Stimulated activated CD8-positive, alpha-beta memory T cell treated with anti-CD3 and anti-CD28 coated beads, Interleukin-15, amount 100 ng/mL, for 48 hours (primary cell): ENCODE measurements at places on chromosomes 3 and 15.

DNA sequence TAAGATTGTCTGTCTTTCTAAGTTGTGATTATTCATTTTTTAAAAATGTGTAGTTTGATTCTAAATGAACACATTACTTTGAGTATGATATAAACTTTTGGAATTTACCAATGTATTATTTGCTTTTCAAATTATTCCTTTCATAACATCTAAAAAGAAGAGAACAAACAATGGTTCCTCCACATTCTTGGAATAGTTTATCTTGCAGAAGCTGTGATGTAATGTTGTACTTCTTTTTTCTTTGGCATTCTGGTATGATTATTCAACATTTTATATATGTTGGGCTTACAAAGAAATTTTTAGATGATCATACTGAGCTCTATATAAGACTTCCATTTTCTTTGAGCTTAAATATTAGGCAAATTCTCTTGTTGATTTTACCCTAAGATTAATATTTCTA, 419.2 kb downstream of the DIPK2A start:
- DNase-seq = no peak

DNA sequence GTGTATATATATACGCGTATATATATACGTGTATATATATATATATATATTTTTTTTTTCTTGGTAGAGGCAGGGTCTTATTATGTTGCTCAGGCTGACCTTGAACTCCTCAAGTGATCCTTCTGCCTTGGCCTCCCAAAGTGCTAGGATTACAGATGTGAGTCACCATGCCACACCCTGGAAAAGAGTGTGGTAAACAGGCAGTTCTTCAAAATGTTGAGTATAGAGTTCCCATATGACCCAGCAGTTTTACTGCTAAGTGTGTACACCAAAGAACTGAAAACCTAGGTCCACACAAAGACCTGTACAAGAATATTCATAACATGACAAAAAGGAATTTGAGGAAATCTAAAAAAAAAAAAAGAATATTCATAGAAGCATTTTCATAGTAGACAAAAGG, 71.8 kb upstream of the GCNT3 start:
- no peak for DNase-seq

DNA sequence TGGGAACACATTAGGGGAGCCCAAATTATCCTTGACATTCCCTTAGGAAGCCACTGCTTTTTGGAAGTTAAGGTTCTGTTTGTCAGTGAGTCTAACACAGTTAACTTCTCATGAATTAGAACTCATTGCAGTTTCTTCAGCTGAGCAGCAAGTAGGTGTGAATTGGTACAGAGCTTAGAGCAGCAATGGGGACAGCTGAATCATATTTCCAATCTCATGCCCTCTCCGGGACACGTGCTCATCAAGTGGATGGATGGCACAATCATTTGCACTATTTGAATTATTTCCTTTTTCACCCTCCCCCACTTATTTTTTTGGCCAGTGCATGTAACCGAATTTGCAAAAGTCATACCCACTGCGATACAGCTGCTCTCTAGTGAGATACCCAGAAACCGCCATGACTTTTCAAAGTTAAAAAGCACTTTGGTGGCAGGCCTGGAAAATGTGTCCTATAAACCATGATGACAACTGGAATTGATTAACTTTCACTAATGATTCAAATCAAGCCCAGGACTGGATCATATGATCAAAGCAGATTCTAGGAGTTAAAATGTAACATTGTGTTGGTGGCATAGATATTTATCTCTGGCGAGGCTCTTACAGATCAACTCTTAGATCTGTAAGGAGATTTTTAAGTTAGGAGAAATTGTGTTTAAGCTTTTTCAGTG, 76.4 kb downstream of the EBLN2 start:
- DNase-seq = no peak

DNA sequence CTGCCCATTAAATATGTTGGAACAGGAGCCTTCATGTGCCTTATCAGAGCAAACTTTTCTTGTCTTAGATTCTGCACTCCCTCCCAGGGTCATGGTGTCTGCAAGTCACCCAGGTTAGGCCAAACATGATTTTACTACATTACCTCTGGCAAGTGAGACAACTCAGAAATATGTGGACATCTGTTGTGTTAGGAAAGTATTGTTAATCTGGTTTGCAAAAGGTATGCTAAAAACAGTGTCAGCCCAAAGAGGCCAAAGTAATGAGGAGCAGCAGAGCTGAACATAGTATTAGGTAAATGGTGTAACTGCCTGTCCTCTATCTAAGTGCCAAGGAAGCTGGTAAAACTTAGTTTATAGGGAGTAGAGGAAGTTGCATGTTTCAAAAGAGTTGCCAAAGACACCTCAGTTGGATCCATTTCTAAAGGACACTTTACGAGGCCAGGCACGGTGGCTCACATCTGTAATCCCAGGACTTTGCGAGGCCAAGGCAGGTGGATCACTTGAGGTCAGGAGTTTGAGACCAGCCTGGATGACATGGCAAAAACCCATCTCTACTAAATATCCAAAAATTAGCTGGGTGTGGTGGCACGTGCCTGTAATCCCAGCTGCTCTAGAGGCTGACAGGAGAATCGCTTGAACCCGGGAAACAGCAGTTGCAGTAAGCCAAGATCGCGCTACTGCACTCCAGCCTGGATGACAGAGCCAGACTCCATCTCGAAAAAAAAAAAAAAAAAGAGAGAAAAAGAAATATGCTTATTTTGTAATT, 22.5 kb upstream of the PPIB start:
- no peak for DNase-seq

DNA sequence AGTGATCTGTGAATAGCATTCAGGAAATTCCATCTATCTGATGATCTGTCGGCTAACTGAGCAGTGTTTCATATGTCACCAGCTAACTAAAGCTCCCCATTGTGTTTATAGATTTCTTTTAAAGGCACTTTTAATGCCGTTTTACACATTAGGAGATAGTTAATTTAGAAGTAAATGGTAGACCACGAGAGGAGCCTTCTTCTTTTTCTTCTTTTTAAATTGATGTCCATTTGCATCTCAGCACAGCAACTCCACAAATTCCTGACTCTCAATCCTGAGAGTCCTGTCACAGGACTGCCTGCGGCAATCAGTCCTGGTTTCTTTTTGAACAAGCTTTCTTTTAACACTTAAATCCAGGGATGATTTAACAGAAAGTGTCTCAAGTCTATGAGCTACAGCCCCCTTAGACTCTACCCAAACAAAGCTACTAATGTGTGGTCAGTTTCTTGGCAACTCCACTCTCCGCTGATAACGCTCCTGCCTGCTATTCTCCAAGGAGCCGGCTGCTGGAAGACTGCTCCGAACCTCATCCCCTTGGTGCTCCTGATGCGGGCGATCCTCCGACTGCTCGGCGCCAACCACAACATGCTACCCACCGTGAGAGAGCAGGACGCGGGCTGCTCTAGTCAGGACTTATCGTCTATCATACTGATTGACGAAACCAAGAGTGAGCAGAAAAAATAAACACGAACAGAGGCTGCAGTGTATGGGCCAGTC, 421.4 kb downstream of the MECOM start:
- no peak for DNase-seq

- DNase-seq = no peak
Measured at GRCh38 chr3:169563775-169564059, 99.8 kb downstream of the MECOM start.

- DNase-seq = no peak
Measured at GRCh38 chr3:70094197-70094596, 94.7 kb downstream of the SAMMSON start.

DNA sequence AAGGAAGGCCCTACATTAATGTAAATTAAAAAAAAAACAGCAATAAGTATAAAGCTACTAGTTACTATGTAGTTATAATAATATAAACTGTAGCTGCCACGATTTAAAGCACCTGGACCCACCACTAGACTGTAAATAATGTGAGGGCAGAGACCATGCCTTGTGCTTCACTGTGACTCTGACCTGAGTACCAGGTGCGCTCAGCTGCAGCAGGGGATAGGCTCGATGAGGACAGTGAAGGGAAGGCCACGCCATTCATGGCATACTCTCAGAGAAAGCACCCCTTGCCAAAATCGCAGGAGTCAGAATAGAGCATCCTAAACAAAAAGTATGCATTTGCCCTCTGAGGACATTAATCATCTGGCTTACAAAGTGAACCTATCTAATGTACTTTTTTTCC, 5.1 kb downstream of the FSTL1 start:
- DNase-seq = no peak

DNA sequence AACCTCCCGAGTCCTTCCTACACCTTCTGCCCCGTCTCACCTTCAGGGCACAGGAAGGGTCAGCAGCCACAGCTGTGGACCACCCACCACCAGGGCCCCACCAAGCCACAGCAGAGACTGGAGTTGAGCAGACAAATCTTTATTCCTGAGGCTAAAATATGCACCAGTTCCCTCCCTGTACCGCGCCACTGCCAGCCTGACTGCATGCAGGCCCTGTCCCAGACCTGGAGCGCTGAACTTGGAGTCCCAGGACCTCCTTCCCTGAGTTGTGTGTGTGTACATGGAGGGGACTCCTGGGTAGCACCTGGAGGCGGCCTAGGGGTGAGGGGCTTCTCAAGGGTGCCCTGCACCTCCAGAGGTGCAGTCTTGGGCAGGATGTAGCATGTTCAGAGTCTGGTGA, 4.0 kb upstream of the TMEM89 start:
- DNase-seq = no peak

- no peak for DNase-seq
Measured at GRCh38 chr3:123071146-123071545, 4.3 kb downstream of the PDIA5 start.

- no peak for DNase-seq
Measured at GRCh38 chr3:33171580-33171979, 47.0 kb downstream of the SUSD5 start.

DNA sequence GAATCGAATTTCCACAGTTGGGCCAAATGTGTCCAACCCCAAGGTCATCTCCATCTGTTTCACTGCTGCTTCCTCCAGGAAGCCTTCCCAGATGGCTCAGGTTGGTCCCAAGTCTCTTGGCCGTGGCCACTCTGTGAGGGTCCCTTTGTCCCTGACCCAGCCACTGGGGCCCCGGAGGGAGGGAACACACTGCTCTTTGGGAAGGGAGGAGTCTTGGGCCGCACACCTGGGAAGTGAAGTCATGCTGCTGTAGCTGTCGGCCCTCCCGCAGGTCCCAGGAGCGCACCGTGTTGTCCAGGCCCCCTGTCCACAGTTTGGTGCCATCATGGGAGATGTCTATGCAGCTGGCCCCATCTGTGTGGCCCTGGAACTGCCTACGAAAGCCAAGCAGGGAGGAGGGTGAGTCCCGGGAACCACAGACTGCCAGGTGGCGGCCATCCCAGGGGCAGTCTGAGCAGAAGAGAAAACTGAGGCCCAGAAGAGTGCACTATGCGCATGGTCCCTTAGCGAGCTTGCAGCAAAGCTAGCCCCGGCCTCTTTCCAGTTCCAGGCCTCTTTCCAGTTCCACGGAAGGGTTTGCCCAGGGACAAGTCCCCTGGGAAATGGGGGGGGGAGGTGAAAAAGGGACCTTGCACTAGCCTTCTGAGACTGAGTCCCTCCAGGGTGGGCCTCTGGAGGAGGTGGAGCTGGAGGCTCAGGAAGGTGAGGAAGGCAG, 44.6 kb downstream of the TLE3 start:
- DNase-seq = no peak

DNA sequence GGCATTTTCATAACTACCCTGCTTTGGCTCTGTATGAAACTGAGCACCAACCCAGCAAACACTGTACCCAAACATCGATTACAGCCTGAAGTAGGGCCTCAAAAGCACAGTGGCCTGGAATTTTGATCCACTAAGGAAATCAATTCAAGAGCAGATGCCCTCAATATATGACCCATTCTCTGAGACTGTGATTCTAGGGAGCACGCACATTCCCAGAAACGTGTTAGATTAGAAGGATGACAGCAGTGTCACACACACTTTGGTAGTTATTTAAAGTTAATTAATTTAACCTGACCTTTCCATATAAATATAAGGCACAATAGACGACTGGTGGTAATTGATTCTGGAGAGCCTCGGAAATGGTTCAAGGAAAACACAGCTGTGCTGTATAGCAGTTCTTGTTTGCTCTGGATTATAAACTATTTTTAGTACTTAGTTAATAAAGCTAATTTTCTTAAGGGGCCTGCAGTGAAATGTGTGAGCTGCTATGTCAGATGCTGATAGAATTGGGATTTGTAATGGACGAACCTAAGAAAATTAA, 126.3 kb upstream of the ZNF385D start:
- no peak for DNase-seq

GRCh38 chr3:176469694-176470205, 727.5 kb downstream of the TBL1XR1 start:
- no peak for DNase-seq

DNA sequence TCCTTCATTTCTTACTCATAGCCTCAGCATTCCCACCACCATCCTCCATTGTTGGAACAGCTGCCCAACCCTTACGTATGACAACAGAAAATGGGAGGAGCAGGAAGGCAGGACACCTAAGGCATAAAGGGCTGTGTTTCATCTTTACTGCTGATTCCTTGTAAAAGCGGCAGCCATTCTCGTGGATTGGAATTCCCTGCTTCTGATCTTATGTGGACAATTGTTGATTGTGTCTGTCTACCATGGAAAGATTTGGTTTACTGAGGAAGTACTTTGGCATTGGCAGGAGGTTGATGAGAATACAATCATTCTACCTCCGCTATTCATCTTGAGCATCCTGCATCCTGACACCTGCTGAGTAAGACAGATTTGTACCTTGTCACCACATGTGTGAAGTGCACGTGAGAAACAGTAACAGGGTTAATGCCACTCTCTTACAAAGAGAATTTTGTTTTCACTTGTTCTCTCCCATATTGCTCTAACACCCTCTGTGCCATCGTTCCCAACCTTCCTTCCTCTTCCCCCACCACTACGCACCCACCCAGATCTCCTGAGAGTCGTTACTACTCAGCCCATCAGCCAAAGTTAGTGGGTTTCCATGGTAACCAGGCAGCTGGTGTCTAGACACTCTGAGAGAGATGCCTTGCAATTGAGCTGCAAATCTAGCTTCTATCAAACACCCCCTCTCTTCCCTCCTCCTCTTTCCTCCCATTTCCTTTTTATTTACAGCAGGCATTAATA, 75.7 kb downstream of the GAP43 start:
- DNase-seq = no peak

- DNase-seq = no peak
Measured at GRCh38 chr3:157829786-157830185, 276.4 kb downstream of the SHOX2 start.

- no peak for DNase-seq
Measured at GRCh38 chr3:22244761-22245521, 493.9 kb upstream of the ZNF385D start.

GRCh38 chr15:65619626-65620290, 2.0 kb upstream of the SLC24A1 start:
- no peak for DNase-seq

DNA sequence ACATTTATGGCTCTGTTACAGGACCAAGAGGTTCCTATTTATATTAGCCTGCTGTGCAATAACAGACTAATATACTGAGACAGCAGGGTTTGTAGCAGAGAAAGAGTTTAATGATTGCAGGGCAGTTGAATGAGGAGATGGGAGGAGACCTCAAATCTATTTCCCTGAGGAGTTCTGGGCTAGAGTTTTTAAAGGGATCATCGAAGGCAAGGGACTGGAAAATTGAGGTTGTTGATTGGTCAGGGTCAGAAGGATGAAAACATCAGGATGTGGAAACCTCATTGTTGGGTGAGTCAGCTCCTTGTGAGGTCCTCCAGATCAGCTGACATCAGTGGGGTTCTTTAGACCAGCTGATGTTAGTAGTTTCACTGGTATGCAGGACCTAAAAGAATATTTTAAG, 60.6 kb upstream of the GOLGA8B start:
- DNase-seq = no peak

- no peak for DNase-seq
Measured at GRCh38 chr3:60046210-60046609, 996.4 kb upstream of the CFAP20DC start.

GRCh38 chr3:194886836-194887235, 201.2 kb downstream of the FAM43A start:
- no peak for DNase-seq
